ENCODE measurements at places on chromosomes 1 and 21. TPM values are rescaled to one million over a fixed set of nuclear protein-coding genes. Genes with fewer than 3 reads are reported as not detected.

GRCh38 chr1:165490175-165490574 is 45.2 kb upstream of the RXRG start:
- DNase-seq = no peak

GRCh38 chr1:14761291-14762153 is 163.0 kb downstream of the KAZN start:
- no peak for DNase-seq

DNA sequence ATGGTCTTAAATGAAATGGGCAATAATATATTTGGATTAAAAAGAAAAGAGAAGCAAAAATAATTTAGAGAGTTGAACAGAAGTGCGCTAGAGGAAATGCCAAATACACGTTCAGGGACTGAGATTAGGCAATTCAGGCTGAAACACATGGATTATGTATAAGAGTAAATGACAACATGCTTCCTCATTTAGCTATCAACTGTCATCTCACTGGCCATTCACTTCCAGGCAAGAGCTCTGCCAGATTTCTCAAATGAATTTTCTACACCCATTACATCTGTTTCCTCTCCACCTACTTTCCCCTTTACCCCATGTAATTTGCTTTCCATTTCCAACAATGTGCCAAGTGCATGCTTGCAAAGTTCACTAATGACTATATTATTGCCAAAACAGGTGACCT is 582.4 kb downstream of the LTN1 start:
- DNase-seq = no peak

DNA sequence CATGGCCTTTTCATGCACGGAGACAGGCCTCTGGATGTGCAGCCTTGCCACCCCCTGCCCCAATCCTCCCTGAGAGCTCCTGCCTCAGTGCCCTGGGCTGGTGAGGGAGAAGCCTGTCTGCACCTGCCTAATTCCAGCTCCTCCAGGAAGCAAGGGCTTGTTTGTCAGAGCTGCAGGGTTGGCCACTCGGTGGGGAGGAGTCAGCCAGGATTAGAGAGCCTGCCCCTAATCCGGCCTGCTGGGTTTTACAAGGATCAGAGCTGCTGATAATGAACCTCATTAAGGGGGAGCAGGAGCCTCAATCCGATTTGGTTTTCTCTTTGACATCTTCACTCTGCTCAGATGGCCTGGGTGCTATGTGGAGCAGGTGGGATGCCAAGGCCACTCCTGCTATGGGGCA is 31.9 kb upstream of the LHX4 start:
- DNase-seq = no peak

- DNase-seq = no peak
These were observed 119.6 kb downstream of the NR5A2 start for GRCh38 chr1:200147094-200147493.

- no peak for DNase-seq
These were observed 31.9 kb downstream of the SERINC2 start for GRCh38 chr1:31444725-31445448.

DNA sequence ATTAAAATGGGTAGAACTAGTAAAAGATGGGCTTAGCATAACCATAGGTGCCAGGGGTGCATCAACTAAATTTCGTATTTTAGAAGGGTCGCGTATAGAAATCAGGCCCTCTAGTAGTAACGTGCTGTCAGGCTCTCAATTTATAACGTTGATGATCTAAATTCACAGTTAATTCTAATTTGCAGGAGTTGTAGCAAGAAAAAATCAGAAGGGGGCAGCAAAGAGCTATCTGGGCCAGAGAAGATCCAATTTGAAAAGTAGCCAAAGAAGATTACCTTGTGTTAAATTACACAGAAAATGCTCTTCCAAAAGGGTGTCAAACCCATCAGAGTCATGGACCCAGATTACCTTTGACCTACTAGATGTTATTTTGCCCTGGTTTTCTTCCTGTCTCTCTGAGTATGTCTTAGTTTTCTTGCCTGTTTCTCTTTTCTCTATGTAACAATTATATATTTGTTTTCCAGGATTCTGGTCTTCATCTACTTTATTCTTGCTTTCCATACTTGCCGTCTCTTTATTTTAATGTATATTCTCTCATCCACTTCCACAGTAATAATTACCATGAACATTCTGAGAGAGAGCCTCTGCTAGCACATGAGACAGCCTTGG is 1030.9 kb downstream of the AMY1C start:
- DNase-seq = peak; percentile 12

DNA sequence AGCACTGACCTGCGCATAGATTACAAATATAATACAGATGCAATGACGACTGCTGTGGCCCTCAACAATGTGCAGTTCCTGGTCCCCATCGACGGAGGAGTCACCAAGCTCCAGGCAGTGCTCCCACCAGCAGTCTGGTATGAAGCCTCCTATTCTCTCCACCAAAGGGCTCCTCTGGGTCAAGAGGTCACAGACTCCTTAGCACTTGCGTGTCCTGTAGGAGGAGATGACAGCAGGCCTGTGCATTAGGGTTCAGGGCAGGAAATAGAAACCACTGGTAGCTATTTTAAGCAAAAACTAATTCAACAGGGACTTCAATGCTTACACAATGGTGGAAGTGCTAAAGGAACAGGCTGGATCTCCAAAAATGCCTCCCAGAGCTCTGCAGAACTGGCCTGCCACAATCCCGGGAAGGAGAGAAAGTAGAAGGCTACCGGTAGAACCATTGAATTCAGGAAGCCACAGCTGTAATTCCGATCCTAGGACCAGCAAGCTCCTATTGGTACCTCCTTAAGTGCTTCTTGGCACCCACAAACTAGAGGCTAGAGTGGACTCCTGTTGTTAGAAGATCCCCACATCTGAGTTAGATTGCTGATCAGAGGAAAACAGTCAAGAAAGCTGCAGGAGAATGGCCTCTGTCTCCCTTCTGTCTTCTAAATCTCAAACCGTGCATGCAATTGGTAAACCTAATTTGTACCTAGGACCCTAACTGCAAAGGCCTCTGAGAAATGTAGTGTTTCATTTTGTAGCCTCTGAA is 12.7 kb upstream of the DYNLT5 start:
- no peak for DNase-seq

- no peak for DNase-seq
These were observed 8.2 kb upstream of the PLEKHA6 start for GRCh38 chr1:204367956-204368355.

DNA sequence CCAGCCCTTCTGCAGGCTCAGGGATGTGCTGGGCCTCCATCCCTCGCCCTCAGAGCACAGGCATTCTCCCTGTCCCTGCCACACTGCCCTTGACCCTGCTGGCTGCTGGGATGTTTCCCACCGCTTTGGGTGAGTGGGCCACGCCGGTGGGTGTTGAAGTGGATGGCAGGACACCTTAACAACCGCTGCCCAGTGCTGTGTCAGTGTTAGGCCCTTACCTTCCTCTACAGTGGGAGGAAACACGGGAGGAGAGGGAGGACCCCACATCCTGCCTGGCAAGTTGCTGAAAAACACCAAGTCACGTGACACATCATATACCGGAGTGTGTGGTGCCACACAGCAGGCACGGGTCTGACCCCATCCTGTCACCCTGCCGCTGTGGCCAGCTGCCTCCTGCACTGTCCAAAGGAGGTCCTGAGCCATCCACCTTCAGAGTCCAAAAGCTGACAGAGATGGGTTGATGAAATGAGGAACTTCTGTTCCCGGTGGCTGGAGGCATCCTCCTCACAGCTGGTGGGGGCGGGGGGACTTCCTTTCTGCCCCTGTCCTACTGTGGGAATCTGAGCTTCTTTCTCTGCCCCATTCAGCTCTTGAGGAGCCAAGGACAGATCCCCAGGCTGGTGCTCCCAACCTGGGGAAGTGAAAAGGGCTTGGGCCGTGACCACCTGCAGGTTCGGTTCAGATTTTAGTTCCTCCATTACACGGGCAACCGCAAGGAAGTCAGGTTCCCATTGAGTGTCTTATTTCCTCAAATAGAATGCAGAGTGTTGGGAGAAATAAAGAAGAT is 3.2 kb upstream of the THEMIS2 start:
- no peak for DNase-seq

- no peak for DNase-seq
These were observed 17.4 kb upstream of the SHE start for GRCh38 chr1:154519591-154519991.

- peak; percentile 22 for DNase-seq
These were observed 14.8 kb downstream of the MGST3 start for GRCh38 chr1:165645654-165646366.

The B3GALT2 gene
- total RNA-seq = 0.99 TPM

The OR10J1 gene
- not detected for total RNA-seq

The NBPF6 gene
- not detected for total RNA-seq

The DESI2 gene
- 57.4 TPM for total RNA-seq

Data from H4 (cell line).